GM23338 (cell line): ENCODE measurements at places on chromosomes 1 and 21. TPM values are rescaled to one million over a fixed set of nuclear protein-coding genes. Genes with fewer than 3 reads are reported as not detected.

The KRTAP21-2 gene
- total RNA-seq, result not detected in 2 replicates

The GPA33 gene
- 0.28 TPM in 1 of 2 replicates, not detected in the other for total RNA-seq

The COA6 gene
- 20.7 and 33.9 TPM in 2 replicates for total RNA-seq

The PLCH2 gene
- total RNA-seq, result 0.08 and 0.31 TPM in 2 replicates

The MROH9 gene
- total RNA-seq, result not detected in 2 replicates

The SERPINC1 gene
- not detected in 2 replicates for total RNA-seq

The CD5L gene
- total RNA-seq, result not detected in 2 replicates

The SLAMF7 gene
- total RNA-seq, result not detected in 2 replicates

The PYCR2 gene
- total RNA-seq, result 96.7 and 109 TPM in 2 replicates

The NBPF6 gene
- total RNA-seq, result not detected in 2 replicates

The HMCN1 gene
- 8.7 and 17.2 TPM in 2 replicates for total RNA-seq

The PRPF38B gene
- total RNA-seq, result 32.3 and 40.5 TPM in 2 replicates

The CELA2A gene
- not detected in 2 replicates for total RNA-seq

The C1orf141 gene
- total RNA-seq, result not detected in 2 replicates

The PLEKHG5 gene
- total RNA-seq, result 25.8 and 26.4 TPM in 2 replicates

The FAM131C gene
- total RNA-seq, result 0.74 and 1.3 TPM in 2 replicates

The TRIM33 gene
- 46.6 and 51.1 TPM in 2 replicates for total RNA-seq

The OR2L2 gene
- 0.07 TPM in 1 of 2 replicates, not detected in the other for total RNA-seq

- peak; percentile 69 for DNase-seq
Measured at GRCh38 chr1:167043752-167044488, 46.3 kb downstream of the GPA33 start.

- DNase-seq, result no peak
Measured at GRCh38 chr21:16492356-16492755, 762.6 kb downstream of the USP25 start.

DNA sequence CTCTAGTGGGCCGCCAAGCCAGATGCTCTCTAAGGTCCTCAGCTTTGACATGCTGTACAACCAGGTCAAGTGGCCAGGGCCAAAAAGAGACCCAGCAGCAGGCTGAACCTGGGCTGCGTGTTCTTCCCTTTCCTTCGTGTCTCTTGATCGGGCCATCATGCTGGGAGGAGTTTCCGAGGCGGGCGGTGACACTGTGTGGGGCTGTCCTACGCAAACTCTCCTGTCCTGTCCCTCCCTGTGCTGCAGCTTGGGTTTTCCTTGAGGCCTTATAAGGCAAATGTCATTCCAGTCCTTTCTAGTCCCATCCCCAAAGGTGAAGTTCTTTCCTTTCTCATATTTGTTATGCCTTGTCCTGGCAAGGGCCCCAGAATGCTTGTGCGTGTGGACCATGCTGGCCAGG, 56.7 kb downstream of the ARHGEF10L start:
- no peak for DNase-seq

- DNase-seq, result peak; percentile 48
Measured at GRCh38 chr1:9071554-9072235, 2.3 kb upstream of the SLC2A5 start.

- DNase-seq, result no peak
Measured at GRCh38 chr1:221824025-221824424, 82.1 kb upstream of the DUSP10 start.

- DNase-seq, result no peak
Measured at GRCh38 chr1:71285529-71285928, 204.7 kb upstream of the ZRANB2 start.

- peak; percentile 80 for DNase-seq
Measured at GRCh38 chr1:66331658-66332547, 202.1 kb upstream of the SGIP1 start.

- DNase-seq, result no peak
Measured at GRCh38 chr1:238767321-238767720, 619.0 kb upstream of the CHRM3 start.

DNA sequence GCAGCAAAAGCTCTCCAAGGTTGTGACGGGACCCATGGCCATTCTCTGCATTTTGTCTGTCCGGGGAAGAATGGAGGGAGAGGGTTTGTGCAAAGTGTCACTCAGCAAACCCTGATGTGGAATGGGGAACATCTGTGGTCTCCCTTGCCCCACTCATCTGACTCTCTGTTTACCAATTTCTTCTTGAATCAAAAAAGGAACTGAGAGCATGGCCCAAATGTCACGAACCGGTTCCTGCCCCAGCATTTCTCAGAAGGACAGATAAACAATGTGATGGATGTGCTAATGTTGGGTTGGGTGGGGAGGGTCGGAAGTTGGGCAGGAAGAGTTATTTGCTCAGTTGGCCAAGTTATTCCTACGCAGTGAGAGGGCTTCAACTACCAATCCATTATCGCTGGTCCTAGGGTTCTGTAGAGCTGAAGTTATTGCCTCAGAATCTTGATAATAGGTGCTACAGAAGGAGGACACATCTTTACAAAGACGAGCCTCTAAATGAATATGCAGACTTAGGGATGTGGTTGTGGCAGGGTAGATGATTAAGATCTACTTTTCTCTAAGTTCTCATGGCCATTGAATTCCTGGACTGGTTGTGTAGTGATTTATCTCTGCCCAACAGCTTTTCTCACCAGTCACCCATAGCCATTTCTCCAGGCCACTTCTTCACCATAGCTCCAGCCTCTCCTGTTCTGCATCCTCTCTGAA, 9.6 kb upstream of the DUSP12 start:
- no peak for DNase-seq

DNA sequence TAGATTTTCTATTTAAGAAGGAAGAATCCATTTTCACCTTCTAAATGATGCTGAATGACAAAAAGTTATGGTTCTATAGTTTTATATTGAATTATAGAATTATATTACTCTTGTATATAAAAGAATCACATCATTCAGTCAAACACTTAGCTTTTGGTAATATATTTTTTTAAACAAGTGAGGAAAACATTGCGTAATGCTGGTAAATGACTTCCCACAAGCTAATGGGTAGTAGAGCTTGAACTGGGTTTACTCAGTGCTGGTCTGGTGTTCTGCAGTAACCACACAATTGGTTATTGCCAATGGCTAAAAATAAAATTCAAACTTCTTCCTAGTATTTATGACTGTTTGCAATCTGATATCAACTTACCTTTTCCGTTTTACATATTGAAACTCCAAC, 10.6 kb upstream of the GIPC2 start:
- DNase-seq, result no peak

- DNase-seq, result peak; percentile 49
Measured at GRCh38 chr1:195897076-195897475, 711.2 kb downstream of the KCNT2 start.

- DNase-seq, result no peak
Measured at GRCh38 chr1:248824301-248824700, 1.4 kb downstream of the SH3BP5L start.

- no peak for DNase-seq
Measured at GRCh38 chr1:39115271-39116110, 89.0 kb upstream of the MACF1 start.

DNA sequence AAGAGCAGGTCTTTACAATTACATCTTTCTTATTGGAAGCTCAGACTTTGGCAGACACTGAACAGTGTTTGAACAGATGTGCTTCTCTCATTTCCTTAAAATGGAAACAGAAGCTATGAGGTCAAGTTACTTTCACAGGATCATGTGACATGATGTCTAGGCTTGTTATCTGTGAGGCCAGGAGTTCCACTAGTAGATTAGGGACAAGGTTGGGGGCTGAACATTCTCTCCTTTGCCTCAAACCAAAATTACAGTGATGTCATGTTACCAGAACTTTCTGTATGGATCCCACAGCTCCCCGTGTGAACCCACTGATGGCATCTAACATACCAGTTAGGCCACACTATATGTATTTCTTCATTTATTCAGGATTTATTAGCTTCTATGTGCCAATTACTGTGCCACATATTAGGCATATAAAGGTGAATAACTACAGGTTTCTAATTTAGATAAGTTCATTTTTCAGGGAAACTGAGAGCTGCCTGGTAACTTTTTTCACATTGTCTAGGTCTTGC, 6.0 kb downstream of the DYNLT5 start:
- DNase-seq, result no peak

DNA sequence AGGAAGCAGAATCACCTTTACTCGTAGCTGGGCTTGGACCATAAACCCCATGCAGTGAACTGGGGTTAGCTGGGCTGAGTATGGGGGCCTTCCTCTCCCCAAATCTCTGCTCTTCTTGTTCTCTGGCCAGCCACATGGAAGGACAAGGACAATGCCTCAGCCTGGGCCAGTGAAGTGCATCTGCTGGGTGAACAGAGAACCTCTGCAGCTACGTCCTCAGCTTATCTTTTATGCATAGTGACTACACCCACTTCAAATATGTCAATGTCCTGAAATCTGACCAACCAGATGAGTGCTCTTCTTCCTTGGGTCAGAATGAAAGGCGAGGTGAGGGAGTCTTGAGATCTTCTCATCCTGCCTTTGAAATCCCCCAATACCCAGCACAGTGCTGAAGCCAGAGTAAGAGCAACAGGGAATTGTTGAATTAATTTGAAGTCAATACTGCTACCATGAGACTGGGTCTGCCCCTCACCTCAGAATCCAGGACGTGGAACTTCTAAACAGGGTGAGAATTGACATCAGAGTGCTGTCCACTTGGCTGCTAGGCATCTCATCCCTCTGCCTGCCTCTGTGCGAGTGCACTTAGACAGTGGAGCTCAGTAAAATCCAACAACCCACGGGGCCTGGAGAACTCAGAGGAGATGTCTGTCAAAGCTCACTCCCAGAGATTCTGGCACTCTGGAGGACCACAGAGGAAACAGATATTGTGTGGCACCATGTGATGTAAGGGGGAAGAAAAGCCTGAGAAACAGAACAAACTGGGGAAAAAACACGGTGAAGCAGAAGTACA, 99.0 kb downstream of the IER5 start:
- no peak for DNase-seq

DNA sequence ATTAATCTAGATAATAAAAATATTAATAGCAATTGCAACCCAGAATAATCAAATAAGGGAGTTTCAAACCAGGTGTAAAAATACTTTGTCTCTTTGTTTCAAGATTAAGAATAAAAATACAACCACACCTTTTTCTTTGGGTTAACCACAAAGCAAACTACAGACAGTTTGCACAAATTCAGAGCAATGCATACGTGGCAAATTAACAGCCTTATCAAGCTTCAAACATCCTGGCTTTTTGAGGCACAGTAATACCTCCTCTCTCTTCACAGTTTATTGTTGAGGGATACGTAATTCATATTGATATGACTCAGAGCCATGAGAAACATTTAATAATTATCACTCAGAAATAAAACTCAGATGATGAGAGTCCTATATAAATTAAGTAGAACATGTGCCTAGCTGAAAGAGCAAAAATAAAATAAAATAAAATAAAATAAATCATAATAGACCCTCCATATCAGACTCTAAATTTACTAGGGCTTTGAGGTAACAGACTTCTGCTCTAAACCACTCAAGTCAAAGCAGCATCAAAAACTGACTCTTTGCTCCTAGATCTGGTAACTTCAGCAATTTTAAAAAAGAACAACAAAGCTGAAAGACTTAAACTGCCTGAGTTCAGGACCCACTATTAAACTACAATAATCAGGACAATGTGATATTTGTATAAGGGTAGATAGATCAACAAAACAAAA, 11.4 kb downstream of the EDEM3 start:
- no peak for DNase-seq
